ENCODE measurements at places on chromosomes 4 and X.

- H3K4me1 ChIP-seq: no peaks in the 10 kb centered on the region
- no peak overlapping the region for H3K27ac ChIP-seq
- H3K36me3 ChIP-seq: no peaks in the 10 kb centered on the region
- H3K27me3 ChIP-seq: no peaks in the 10 kb centered on the region
These were observed 61.1 kb downstream of the DCLK2 start for GRCh38 chr4:150139297-150139865.

GRCh38 chr4:118964891-118965411 is 76.3 kb downstream of the SYNPO2 start:
- no peak for DNase-seq
- H3K4me1 ChIP-seq: peaks cover 10% of the 10 kb centered on the region
- no peak overlapping the region for H3K4me3 ChIP-seq
- no peak overlapping the region for H3K27ac ChIP-seq

DNA sequence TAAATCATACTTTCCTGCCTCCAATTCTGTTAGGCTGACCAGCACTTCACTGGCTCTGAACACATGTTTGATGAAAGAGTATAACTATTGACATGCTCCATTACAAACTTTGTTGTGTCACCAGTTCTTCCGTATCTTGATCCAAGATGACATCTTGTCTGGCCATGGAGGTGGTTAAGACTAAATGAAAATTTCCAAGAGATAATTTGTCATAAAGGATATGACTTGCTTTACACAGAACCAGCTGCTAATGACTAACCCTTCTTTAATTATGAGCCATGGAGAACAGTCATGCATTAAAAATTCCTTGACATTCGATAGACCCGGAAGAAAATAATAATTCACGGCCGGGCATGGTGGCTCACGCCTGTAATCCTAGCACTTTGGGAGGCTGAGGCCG is 17.7 kb upstream of the N4BP2 start:
- DNase-seq: no peak
- H3K4me3 ChIP-seq: no peak overlapping the region
- H3K4me1 ChIP-seq: no peaks in the 10 kb centered on the region
- no peaks in the 10 kb centered on the region for H3K27me3 ChIP-seq
- H3K27ac ChIP-seq: no peak overlapping the region
- no peaks in the 10 kb centered on the region for H3K36me3 ChIP-seq

DNA sequence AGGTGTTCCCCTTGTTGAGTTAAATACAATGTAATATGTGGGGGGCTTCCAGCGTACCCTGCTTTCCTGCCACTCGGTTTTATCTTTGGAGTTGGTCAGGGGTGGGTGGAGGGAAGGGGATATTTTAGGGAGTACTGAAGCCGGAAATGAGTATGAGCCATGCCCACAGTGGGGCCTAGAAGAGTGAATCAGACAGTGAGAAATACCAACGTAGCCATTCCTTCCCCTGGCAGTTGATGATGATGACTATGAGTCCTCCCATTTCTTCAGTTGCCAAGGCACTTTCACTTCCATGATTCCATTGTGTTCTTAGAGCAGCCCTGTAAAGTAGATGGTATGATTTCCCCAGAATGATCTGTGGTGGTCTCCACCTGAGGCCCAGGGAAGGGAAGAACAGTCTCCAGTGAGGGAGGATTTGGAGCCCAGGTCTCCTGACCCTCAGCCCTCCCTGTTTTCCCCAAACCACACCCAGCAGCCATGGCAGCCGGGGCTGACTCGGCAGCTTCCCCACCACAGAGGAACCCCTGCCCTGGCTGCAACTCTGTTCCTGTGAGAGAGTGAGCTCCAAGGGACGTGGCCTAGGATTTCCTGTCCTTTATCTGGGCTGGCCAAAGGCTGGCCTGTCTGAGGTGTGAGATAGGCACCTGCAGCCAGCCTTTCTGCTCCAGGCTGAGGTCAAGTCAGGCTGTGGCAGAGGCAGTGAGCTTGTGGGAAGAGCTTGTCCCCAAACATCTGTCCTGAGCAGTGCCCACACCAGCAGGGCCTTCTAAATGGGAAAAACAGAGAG is 52.7 kb downstream of the STARD8 start:
- H3K4me1 ChIP-seq: no peaks in the 10 kb centered on the region
- H3K36me3 ChIP-seq: no peaks in the 10 kb centered on the region
- DNase-seq: no peak

DNA sequence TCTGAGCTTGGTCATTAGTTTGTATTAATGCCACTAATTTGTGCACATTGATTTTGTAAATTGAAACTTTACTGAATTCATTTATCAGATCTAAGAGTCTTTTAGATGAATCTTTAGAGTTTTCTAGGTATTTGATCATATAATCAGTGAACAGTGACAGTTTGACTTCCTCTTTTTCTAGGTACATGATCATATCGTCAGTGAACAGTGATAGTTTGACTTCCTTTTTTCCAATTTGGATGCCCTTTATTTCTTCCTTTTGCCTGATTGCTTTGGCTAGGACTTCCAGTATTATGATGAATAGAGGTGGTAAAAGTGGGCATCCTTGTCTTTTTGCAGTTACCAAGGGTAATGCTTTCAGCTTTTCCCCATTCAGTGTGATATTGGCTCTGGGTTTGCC is 421.4 kb upstream of the CPXCR1 start:
- H3K27ac ChIP-seq: no peak overlapping the region
- H3K36me3 ChIP-seq: no peaks in the 10 kb centered on the region
- no peak overlapping the region for H3K4me3 ChIP-seq
- no peak for DNase-seq

- H3K27me3 ChIP-seq: no peaks in the 10 kb centered on the region
- DNase-seq: peak; percentile 27
- peaks cover 5% of the 10 kb centered on the region for H3K4me1 ChIP-seq
- no peaks in the 10 kb centered on the region for H3K36me3 ChIP-seq
These were observed 5.2 kb downstream of the FOXO4 start for GRCh38 chrX:71100581-71101505.

DNA sequence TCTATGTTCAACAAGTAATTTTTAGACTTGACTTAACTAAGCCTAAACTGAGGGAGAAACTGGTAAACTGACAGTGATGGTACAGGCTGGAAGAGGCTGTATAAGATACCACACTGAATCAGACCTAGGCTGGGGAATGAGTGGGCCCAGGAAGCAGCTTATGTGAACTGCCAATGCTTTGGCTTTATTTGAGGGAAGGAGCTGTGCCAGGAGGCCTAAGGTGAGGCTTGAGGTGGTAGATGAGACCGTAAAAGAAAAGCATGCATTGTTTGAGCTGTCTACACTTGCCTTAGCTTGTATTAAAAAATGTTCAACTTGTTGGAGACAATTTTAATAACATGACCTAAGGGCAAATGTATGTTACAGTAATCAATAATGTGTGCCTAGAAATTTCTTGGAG is 96.2 kb downstream of the RS1 start:
- H3K27me3 ChIP-seq: no peaks in the 10 kb centered on the region
- no peaks in the 10 kb centered on the region for H3K36me3 ChIP-seq
- DNase-seq: no peak
- H3K4me1 ChIP-seq: no peaks in the 10 kb centered on the region
- no peak overlapping the region for H3K27ac ChIP-seq
- no peak overlapping the region for H3K4me3 ChIP-seq

DNA sequence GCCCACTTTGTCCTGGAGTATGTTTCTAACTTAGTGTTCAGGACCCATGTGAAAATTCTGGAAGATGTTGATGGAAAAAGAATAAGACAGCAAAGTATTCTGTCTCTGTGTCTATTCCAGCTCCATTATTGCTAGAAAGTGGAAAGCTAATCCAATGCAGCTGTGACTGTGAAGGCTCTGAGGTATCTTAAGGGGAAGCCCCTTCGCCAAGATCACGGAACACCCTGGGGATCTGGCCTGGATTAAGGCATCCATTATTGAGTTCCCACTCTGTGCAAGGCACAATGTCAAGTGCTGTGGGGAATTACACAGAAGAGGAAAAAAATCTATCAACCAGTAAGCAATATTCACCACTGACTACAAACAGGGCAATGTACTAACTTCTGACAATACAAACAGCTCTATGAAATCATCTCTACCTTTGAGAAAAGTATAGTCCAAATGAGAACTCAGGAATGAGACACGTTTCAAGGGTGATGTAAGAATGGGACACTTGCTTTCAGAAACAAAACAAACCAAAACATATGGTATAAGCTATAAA is 222.1 kb downstream of the LDB2 start:
- H3K4me1 ChIP-seq: no peaks in the 10 kb centered on the region
- no peaks in the 10 kb centered on the region for H3K27me3 ChIP-seq
- no peak for DNase-seq
- H3K36me3 ChIP-seq: no peaks in the 10 kb centered on the region
- no peak overlapping the region for H3K27ac ChIP-seq

DNA sequence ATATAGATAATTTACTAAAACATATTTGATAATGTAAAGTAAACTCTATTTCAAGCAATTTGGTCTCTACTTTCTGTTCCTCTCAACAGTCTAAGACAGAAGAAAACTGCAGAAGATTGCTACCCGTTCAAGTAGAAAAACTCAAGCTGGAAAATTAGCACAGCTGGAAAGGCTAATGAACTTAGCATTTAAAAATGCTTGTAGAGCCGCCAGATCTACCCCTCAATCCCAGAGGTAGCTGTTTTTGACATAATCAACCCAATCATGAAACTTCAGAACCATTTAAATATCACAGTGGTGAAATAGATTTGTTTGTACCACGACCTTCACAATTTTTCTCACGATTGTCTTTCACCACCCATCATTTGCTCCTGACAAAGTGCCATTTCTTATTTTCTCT is 479.5 kb downstream of the SPRY1 start:
- no peaks in the 10 kb centered on the region for H3K36me3 ChIP-seq
- H3K4me1 ChIP-seq: no peaks in the 10 kb centered on the region
- DNase-seq: no peak
- no peaks in the 10 kb centered on the region for H3K27me3 ChIP-seq
- no peak overlapping the region for H3K27ac ChIP-seq
- H3K4me3 ChIP-seq: no peak overlapping the region

DNA sequence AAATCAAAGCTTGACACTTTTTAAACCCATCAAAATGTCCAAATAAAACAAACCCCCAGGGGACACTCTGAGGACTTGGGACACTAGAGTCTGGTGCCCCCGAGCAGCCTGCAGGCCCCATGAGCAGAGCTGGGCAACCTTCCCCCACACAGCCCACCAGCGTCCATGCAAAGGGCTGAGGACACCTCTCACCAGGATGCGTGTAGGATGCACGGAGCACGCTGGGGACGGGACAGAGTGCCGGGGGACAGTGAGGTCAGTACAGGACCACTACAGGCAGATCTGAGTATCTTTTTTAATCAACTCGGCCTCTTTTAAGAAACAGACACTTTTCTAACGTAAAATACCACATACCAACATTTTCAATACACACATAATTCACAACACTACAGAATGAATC is 6.9 kb downstream of the GAK start:
- H3K4me1 ChIP-seq: peaks cover 6% of the 10 kb centered on the region
- no peak overlapping the region for H3K4me3 ChIP-seq
- DNase-seq: no peak
- H3K36me3 ChIP-seq: no peaks in the 10 kb centered on the region
- no peaks in the 10 kb centered on the region for H3K27me3 ChIP-seq

DNA sequence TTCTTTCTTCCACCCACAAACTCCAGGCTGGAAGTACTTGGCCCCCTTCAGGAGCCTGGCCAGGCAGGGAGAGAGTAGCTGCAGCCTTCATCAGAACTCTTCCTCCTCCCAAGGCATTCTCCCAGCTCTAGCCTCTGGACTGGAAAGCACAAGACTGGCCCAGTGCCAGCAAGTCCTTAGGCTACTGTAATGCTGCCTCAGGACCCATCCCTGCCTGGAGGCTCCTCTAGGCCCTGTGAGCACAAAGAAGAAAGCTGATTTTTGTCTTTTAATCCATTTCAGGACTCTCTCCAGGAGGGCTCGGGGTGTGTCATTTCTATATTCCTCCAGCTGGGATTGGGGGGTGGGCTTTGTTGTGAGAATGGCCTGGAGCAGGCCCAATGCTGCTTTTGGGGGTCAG is 10.8 kb downstream of the AWAT2 start:
- H3K4me3 ChIP-seq: no peak overlapping the region
- no peaks in the 10 kb centered on the region for H3K4me1 ChIP-seq
- H3K27me3 ChIP-seq: no peaks in the 10 kb centered on the region
- no peak overlapping the region for H3K27ac ChIP-seq

- H3K4me3 ChIP-seq: no peak overlapping the region
- DNase-seq: no peak
- H3K4me1 ChIP-seq: no peaks in the 10 kb centered on the region
- no peaks in the 10 kb centered on the region for H3K36me3 ChIP-seq
- H3K27ac ChIP-seq: no peak overlapping the region
These were observed 210.9 kb upstream of the FAM241A start for GRCh38 chr4:111934314-111934713.

GRCh38 chr4:35151816-35152572 is 1092.3 kb downstream of the ARAP2 start:
- peak; percentile 63 for DNase-seq
- H3K36me3 ChIP-seq: no peaks in the 10 kb centered on the region
- no peak overlapping the region for H3K4me3 ChIP-seq
- no peaks in the 10 kb centered on the region for H3K27me3 ChIP-seq

DNA sequence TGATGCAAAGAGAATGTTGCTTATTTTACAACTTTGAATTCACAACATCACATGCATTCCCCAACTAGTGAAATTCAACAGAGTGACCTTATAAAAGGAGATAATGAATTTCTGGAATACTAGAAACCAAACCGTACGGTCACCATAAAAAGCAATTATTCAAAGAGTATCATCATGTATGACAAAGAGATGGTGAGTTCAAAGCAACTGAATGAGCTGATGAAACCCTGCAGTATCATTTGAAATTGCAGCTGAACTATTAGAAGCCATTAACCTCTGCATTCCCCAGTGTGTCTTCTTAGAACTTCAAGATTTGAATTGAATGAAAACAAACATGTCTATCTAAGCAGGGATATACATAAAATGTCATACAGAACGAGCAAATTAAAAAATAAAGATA is 172.4 kb downstream of the SLITRK2 start:
- no peaks in the 10 kb centered on the region for H3K4me1 ChIP-seq
- H3K27ac ChIP-seq: no peak overlapping the region
- H3K4me3 ChIP-seq: no peak overlapping the region
- no peaks in the 10 kb centered on the region for H3K36me3 ChIP-seq
- DNase-seq: no peak
- H3K27me3 ChIP-seq: no peaks in the 10 kb centered on the region

DNA sequence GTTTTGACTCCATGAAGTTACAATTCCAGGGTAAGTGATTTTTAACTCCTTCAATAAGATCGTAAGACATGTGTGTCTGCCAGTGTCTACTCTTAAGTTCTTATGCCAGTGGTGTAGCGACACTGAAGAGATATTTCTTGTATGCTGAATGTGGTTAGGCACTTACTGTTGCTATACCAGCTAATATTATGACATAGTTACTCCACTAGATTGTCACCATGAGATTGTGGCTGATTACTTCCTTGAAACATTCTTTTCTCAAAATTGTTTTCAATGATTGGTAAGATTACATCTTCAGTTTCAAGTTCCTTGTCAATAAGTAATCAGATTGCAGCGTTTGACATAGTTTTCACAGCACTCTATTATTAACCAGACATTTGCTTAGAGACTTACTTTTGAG is 60.6 kb upstream of the PAGE5 start:
- no peak overlapping the region for H3K27ac ChIP-seq
- H3K4me3 ChIP-seq: no peak overlapping the region
- H3K4me1 ChIP-seq: peaks cover 3% of the 10 kb centered on the region
